ENCODE measurements at places on chromosomes 3 and 15.

DNA sequence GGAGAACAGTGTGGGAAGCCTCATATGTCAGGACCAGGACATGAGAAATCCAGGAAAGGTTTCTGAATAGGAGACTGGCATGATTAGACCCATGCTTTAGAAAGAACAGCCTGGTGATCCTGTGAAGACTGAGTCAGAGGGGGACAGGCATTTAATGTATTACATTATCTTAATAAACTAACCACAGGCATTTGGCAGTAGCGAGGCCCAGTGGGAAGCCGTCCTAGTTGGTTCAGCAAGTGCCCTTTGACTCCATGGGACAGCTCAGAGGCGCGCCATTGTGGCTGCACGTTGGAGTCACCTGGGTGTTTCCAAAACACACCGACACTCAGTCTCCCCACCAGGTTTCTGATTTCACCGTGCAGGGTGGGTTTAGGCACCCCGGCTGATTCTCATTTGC is 90.5 kb upstream of the DGKG start:
- DNase-seq = no peak

- DNase-seq = peak; percentile 74
Measured at GRCh38 chr3:197466586-197467399, 89.0 kb downstream of the BDH1 start.

DNA sequence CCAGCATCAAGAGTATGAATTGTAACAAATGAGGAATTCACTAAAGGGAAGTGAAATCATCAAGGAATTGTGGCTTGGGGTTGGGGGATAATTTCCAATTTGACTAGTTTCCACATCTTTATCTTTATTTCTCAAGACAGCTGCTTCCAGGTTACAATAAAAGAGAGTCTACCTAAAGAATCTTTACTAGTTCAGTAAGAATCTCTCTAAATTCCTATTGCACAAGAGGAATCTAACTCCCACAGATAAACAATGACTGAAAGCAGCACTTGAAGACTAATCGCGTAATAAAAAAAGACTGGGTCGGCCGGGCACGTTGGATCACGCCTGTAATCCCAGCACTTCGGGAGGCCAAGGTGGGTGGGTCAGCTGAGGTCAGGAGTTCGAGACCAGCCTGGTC is 194.4 kb downstream of the KBTBD8 start:
- no peak for DNase-seq

DNA sequence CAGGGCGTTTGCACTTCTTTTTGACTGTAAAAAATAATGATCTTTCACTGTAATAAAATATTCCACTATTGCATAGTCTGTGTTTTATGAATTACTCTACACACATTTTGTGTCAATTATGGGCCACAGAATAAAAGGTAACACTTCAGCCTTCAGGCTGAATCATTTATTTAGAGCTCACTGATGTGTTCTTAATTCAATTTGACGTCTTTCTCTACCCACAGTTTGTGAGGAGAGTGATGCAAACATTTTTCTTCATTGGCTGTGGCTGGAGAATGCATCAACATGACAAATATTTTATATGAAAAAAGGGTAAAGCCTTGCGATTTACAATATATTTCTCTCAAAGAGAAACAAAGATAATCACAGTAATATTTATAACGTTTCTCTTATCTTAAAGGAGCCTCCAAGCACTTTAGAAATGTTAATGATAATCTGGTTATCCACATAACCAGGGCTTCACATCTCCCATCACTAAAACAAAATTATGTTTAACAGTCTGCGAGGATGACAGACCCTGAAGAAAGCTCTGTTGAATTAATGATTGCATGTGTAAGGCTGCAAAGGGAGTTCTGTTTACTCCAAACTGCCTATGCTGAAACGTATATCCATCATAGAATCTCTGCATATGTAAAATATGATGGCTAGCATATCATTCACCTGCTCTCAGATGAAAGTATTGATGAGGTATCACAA is 951.3 kb downstream of the ZPLD1 start:
- DNase-seq = no peak

- DNase-seq = peak; percentile 87
Measured at GRCh38 chr3:150255413-150255812, 152.7 kb upstream of the TSC22D2 start.

DNA sequence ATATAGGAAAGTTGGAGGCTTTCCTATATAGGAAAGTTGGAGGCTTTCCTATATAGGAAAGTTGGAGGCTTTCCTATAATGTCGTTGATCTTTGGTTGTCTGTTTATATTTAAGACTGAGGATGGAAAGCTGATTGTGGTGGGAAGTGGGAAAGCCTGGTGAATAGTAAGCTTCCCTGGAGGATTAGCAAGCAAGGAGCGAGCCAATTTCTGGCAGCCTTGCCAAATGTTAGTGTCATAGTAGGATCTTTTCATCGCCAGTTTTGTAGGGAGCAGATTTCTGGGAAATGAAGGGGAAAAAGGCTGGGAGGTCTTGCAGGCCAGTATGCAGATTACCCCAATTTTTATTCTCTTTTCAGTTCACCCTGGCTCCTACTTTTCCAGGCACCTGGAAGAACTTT is 39.9 kb upstream of the CCNL1 start:
- DNase-seq = no peak

- DNase-seq = no peak
Measured at GRCh38 chr3:189794518-189794917, 163.3 kb downstream of the TP63 start.

- DNase-seq = no peak
Measured at GRCh38 chr15:65081758-65082157, 5.2 kb downstream of the KBTBD13 start.

DNA sequence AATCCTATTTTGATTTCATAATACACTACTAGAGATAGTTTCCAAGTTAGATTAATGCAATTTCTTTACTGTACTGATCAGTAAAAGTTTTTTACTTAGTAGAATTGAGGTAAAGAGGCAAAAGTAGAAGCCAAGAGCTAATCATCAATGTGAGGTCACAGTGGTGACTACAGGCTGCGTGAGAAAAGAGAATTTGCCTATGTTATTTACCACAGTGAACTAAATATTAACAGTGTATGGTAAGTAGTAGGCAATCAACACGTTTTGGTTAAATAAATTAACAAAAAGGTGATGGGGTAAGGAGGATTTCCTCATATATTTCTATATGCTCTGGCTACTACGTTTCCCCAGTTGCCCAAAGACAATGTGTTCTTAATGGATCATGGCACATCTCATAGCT is 202.2 kb upstream of the CMC1 start:
- DNase-seq = no peak

DNA sequence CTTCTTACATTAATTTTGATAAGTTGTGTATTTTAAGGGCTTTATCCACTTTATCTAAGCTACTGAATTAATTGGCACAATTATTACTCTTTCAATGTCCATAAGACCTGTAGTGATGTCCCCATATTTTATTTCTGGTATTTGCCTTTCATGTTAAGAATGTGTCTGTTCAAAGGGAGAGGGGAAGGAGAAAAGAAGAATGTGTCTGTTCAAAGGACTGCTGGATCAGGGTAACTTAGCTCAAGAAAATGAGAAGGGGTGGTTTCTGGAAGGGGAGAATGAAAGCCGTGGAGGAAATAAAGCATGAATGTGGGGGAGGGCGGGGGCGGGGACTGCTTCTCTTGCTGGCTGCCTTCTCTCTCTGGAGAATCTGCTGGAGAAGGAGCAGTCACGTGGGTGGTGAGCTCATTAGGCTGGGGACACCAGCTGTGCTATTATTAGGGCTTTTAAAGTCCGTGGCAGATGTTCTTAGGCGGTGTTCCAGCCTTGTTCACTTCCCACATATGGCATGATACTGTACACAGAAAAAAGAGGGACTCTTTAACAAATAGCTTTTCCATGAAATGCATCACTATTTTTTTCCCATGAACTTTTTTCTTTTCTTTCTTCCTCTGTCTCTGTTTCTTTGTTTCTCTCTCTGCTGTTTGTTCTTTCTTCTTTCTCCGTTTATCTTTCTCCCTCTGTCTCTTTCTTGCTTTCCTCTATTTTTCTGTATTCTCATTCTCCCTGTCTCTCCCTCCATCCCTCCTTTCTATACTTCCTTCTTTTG is 63.7 kb upstream of the ULK4 start:
- peak; percentile 95 for DNase-seq

- no peak for DNase-seq
Measured at GRCh38 chr15:89172921-89173320, 48.5 kb downstream of the RLBP1 start.

GRCh38 chr3:31502803-31503221 is 29.9 kb upstream of the STT3B start:
- DNase-seq = no peak

- no peak for DNase-seq
Measured at GRCh38 chr3:86228101-86228500, 762.8 kb downstream of the VGLL3 start.
